Aorta (tissue), 5 donors: ENCODE measurements at places on chromosomes 7 and 10. TPM values are rescaled to one million over a fixed set of nuclear protein-coding genes. Genes with fewer than 3 reads are reported as not detected.

Gene TRIM50
- 0.38 TPM for polyA plus RNA-seq

Gene KIAA1217
- 2.5 TPM for polyA plus RNA-seq

Gene ANKRD26
- 2.6 TPM for polyA plus RNA-seq

Gene WBP1L
- 22.4 TPM for polyA plus RNA-seq

Gene PRF1
- 6.1 TPM for polyA plus RNA-seq

Gene REPIN1
- 19.7 TPM for polyA plus RNA-seq

Gene ADGRA1
- polyA plus RNA-seq: not detected

Gene CADPS2
- polyA plus RNA-seq: 6.9 TPM

Gene CARD11
- 1.3 TPM for polyA plus RNA-seq

Gene IL2RA
- polyA plus RNA-seq: 4.1 TPM

Gene NPSR1
- not detected for polyA plus RNA-seq

Gene IQUB
- polyA plus RNA-seq: not detected

Gene IGFBP3
- 173 TPM for polyA plus RNA-seq

Gene UTF1
- polyA plus RNA-seq: not detected

Gene MYL7
- polyA plus RNA-seq: 4.1 TPM

Gene SYT15
- 0.13 TPM for polyA plus RNA-seq

Gene RAMP3
- 5.0 TPM for polyA plus RNA-seq

Gene RNF148
- not detected for polyA plus RNA-seq

Gene ZNF138
- polyA plus RNA-seq: 2.0 TPM

Gene HNRNPF
- 54.3 TPM for polyA plus RNA-seq

Gene DPYSL4
- polyA plus RNA-seq: not detected

Gene ACSL5
- polyA plus RNA-seq: 18.7 TPM

Gene NKX6-2
- polyA plus RNA-seq: not detected

Gene TSPAN33
- 6.9 TPM for polyA plus RNA-seq

Gene DKK1
- 0.84 TPM for polyA plus RNA-seq

Gene OR2A25
- polyA plus RNA-seq: not detected

Gene ENO4
- polyA plus RNA-seq: 0.41 TPM

Gene GIMAP4
- polyA plus RNA-seq: 29.3 TPM

Gene SEMA3D
- polyA plus RNA-seq: 3.5 TPM

Gene GRB10
- polyA plus RNA-seq: 21.2 TPM

Gene ARPC1B
- 153 TPM for polyA plus RNA-seq

Gene GLI3
- polyA plus RNA-seq: 1.2 TPM

Gene TAS2R4
- not detected for polyA plus RNA-seq

Gene PNLIPRP2
- 0.77 TPM for polyA plus RNA-seq

Gene LRRD1
- polyA plus RNA-seq: not detected
